ENCODE measurements at places on chromosomes 5 and 9. TPM values are rescaled to one million over a fixed set of nuclear protein-coding genes. Genes with fewer than 3 reads are reported as not detected.

The FBN2 gene
- 3.2 TPM for total RNA-seq

The TMC1 gene
- total RNA-seq, result 0.13 TPM

DNA sequence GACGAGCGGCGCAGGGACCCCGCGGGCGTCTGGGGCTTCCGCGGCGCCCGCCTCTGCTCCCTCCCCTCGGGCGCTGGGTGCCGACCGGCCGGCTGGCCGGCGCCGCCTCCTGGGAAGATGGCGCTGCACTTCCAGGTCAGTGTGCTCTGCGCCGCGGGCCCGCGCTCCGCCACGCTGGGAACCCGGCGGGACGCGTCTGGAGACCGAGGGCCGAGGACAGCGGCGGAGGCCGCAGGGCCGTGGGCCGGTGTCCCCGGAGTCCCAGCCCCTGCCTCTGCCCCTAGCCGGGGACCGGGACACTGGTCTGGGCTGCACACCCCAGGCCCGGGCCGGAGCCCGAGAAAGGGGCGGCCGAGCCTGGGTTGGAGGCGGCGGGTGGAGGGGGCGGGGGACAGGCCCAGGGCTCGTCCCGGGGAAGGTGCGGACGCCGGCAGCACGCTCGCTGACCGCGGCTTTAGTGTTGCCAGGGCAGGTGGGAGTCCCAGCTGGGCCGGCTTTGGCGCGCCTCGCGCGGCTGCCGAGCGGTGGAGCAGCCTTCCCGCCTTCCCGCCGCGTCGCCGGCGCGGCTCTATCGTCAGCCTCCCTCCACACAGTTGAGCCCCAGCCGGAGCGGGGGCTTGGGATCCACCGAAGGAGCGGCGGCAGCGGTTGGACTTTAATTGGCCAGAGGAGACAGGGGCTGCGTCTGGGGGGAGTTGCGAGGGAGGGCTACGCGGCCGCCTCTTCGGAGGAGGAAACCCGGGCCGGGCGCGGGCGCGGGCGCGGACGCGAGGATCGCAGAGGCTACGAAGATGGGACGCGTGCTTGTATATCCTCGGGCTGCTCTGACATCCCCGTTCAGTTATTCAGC is at the start of gene RANBP17:
Gene RANBP17, plus strand, starts transcription at position 102 of the 850 bp plus-strand sequence.
- no peaks in the 10 kb centered on the region for H3K4me1 ChIP-seq
- no peaks in the 10 kb centered on the region for H3K27me3 ChIP-seq
- peak within 1 kb of the TSS; percentile 60 for H3K4me3 ChIP-seq
- H3K27ac ChIP-seq, result no peak within 1 kb of the TSS

DNA sequence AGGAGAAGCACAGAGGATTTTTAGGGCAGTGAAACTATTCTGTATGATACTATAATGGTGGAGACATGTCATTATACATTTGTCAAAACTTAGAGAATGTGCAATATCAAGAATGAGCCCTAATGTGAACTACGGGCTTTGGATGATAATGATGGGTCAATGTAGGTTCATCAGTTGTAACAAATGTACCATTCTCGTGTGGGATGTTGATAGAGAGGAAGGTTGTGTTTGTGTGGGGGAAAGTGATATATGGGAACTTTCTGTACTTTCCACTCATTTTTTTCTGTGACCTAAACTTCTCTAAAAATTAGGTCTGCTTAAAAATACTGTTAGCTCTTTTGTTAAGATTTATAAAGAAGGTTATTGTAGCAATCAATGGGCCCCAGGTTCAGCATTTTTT is 138.9 kb downstream of the SPATA31D1 start:
- no peak overlapping the region for H3K4me3 ChIP-seq
- H3K36me3 ChIP-seq, result no peaks in the 10 kb centered on the region
- no peak for DNase-seq
- H3K27ac ChIP-seq, result no peak overlapping the region
- no peaks in the 10 kb centered on the region for H3K27me3 ChIP-seq

The ANXA2R gene
- 3.1 TPM for total RNA-seq

- H3K27ac ChIP-seq, result no peak overlapping the region
- H3K4me1 ChIP-seq, result no peaks in the 10 kb centered on the region
- H3K36me3 ChIP-seq, result no peaks in the 10 kb centered on the region
- H3K27me3 ChIP-seq, result no peaks in the 10 kb centered on the region
- no peak for DNase-seq
Measured at GRCh38 chr9:71106992-71107391, 14.4 kb downstream of the TRPM3 start.

- no peaks in the 10 kb centered on the region for H3K4me1 ChIP-seq
- DNase-seq, result no peak
- H3K4me3 ChIP-seq, result no peak overlapping the region
- H3K27ac ChIP-seq, result no peak overlapping the region
Measured at GRCh38 chr9:87875831-87876545, 6.7 kb upstream of the SPATA31E1 start.

GRCh38 chr9:87010626-87011025 is 63.3 kb upstream of the GAS1 start:
- no peak for DNase-seq
- H3K27ac ChIP-seq, result no peak overlapping the region
- no peaks in the 10 kb centered on the region for H3K36me3 ChIP-seq
- H3K4me3 ChIP-seq, result no peak overlapping the region

DNA sequence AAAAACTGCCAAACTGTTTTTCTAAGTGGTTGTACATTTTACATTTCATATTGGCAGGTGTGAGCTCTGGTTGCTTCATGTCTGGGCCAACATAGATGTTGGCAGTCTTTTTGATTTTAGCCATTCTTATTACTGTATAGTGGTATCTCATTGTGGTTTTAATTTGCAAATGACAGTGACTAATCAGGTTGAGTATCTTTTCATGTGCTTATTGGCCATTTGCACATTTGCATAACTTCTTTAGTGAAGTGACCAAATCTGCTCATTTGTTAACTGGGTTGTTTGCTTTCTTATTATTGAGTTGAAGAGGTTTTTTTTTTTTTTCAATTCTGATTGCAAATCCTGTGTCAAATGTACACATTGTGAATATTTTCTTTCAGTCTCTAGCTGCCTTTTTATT is 36.9 kb upstream of the MSX2 start:
- H3K4me1 ChIP-seq, result peaks cover 2% of the 10 kb centered on the region
- H3K27ac ChIP-seq, result no peak overlapping the region
- H3K27me3 ChIP-seq, result peaks cover 15% of the 10 kb centered on the region
- no peak overlapping the region for H3K4me3 ChIP-seq

DNA sequence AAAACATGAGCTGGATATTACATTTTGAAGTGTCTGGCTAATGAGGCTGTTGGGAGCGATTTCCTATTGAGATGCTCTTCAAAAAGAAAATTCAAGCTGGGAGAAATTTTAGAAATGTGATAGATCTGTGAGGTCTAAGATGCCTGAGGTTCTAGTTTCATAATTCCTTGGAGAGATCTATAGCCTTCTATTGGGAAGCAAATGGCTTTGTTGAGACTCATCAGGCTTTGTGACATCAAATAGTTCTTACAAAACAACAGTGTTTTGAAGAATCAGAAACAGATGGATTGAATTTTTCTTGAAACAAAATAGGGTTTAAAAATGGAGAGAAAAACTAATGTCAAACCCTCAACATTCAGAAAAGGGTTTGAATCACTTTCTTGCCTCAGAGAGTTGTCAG is 292.9 kb downstream of the NNT start:
- H3K27ac ChIP-seq, result no peak overlapping the region
- no peaks in the 10 kb centered on the region for H3K4me1 ChIP-seq
- no peak for DNase-seq
- no peaks in the 10 kb centered on the region for H3K36me3 ChIP-seq
- H3K27me3 ChIP-seq, result no peaks in the 10 kb centered on the region

DNA sequence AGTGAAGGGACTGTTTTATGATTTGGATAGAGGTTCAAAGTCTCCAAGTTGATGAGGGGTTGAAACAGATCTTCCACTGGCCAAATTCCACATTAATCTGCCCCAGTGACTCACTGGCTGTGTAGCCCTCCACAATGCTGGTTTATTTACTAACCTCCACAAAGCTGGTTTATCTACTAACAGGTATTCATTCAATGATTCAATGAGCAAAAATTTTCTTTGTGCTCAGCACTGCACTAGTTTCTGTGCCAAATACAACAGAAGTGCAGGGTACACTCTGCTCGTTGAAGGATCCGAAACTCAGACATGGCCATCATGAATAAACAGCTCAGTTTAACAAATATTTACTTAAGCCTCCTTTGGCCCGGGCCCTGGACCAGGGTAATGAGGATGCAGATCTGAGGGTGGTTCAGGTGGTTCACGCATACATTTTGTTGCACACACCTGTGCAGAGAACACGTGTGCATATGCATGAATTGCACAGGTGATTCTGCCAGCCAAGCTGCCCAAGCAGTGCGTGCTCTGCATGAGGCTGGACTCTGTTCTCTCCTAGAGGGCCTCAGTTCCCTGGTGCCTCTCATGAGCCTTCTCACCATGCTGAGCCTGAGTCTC is 71.0 kb downstream of the SH3PXD2B start:
- DNase-seq, result no peak
- peak overlapping the region; percentile 37 for H3K27ac ChIP-seq
- no peaks in the 10 kb centered on the region for H3K27me3 ChIP-seq

DNA sequence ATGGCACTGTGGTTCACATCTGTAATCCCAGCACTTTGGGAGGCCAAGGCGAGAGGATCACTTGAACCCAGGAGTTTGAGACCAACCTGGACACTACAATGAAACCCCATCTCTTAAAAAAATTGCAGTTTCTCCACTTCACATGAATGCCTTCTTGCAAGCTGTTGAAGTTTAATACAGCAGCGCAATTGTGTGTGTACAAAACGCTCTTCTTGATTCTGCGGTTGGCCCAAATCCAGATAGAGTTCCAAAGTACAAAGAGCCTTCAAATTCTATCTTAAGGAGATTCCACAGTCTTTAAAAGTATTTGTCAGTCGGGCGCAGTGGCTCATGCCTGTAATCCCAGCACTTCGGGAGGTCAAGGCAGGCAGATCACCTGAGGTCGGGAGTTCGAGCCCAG is 9.3 kb upstream of the SETX start:
- H3K27ac ChIP-seq, result no peak overlapping the region
- H3K36me3 ChIP-seq, result no peaks in the 10 kb centered on the region
- H3K27me3 ChIP-seq, result no peaks in the 10 kb centered on the region
- no peak overlapping the region for H3K4me3 ChIP-seq
- DNase-seq, result no peak

The PCDHB11 gene
- total RNA-seq, result 3.4 TPM

The F2RL1 gene
- 14.2 TPM for total RNA-seq

GRCh38 chr9:5868235-5868634 is 22.5 kb upstream of the MLANA start:
- no peak overlapping the region for H3K27ac ChIP-seq
- no peak overlapping the region for H3K4me3 ChIP-seq
- peaks cover 6% of the 10 kb centered on the region for H3K4me1 ChIP-seq
- no peaks in the 10 kb centered on the region for H3K36me3 ChIP-seq
- no peaks in the 10 kb centered on the region for H3K27me3 ChIP-seq
- DNase-seq, result no peak

- no peak overlapping the region for H3K4me3 ChIP-seq
- no peaks in the 10 kb centered on the region for H3K36me3 ChIP-seq
- H3K27ac ChIP-seq, result no peak overlapping the region
- H3K4me1 ChIP-seq, result peaks cover 51% of the 10 kb centered on the region
- no peak for DNase-seq
- H3K27me3 ChIP-seq, result peaks cover 96% of the 10 kb centered on the region
Measured at GRCh38 chr9:124017051-124017928, 5.7 kb downstream of the LHX2 start.

The PPIC gene
- total RNA-seq, result 28.3 TPM

- H3K27ac ChIP-seq, result no peak overlapping the region
- H3K4me3 ChIP-seq, result no peak overlapping the region
- no peaks in the 10 kb centered on the region for H3K36me3 ChIP-seq
Measured at GRCh38 chr5:108524564-108524963, 142.7 kb upstream of the FBXL17 start.

The SYNPO gene
- 8.8 TPM for total RNA-seq
